Smooth muscle cell of the pulmonary artery (primary cell): ENCODE measurements at places on chromosomes 12 and 14. TPM values are rescaled to one million over a fixed set of nuclear protein-coding genes. Genes with fewer than 3 reads are reported as not detected.

The GDF3 gene
- not detected in 2 replicates for total RNA-seq

The PUS1 gene
- 7.4 and 15.7 TPM in 2 replicates for total RNA-seq

The KRT8 gene
- total RNA-seq, result 9.3 and 32.5 TPM in 2 replicates

The CLEC12A gene
- total RNA-seq, result not detected in 2 replicates

The KRT85 gene
- not detected in 2 replicates for total RNA-seq

The OLR1 gene
- total RNA-seq, result 0.33 TPM in 1 of 2 replicates, not detected in the other

The UBR7 gene
- 20.6 and 23.8 TPM in 2 replicates for total RNA-seq

The KRT3 gene
- total RNA-seq, result not detected in 2 replicates

The TAOK3 gene
- 34.1 and 46.1 TPM in 2 replicates for total RNA-seq

The LRRC43 gene
- total RNA-seq, result 0.83 and 1.2 TPM in 2 replicates

The KRT72 gene
- not detected in 2 replicates for total RNA-seq

The VDR gene
- 13.0 and 13.6 TPM in 2 replicates for total RNA-seq

The KRT7 gene
- 15.0 and 16.4 TPM in 2 replicates for total RNA-seq

The FBRSL1 gene
- total RNA-seq, result 3.1 and 7.1 TPM in 2 replicates

The CD9 gene
- total RNA-seq, result 364 and 415 TPM in 2 replicates

The PELI2 gene
- 7.6 and 12.8 TPM in 2 replicates for total RNA-seq

The TMEM121 gene
- 8.9 and 13.0 TPM in 2 replicates for total RNA-seq

The KLRF1 gene
- not detected in 2 replicates for total RNA-seq

The KRT83 gene
- not detected in 2 replicates for total RNA-seq

The CD163L1 gene
- total RNA-seq, result 0.43 and 2.6 TPM in 2 replicates

The IL22 gene
- total RNA-seq, result not detected in 2 replicates

The GPX2 gene
- not detected in 2 replicates for total RNA-seq

The SLC25A47 gene
- 0.07 TPM in 1 of 2 replicates, not detected in the other for total RNA-seq

The HOXC9 gene
- total RNA-seq, result 0.40 and 1.8 TPM in 2 replicates

The ALG10 gene
- 7.1 and 9.2 TPM in 2 replicates for total RNA-seq

The PCED1B gene
- 0.46 and 1.4 TPM in 2 replicates for total RNA-seq

The WDR20 gene
- total RNA-seq, result 14.8 and 16.6 TPM in 2 replicates

The LRP6 gene
- 56.1 and 78.6 TPM in 2 replicates for total RNA-seq

The HELB gene
- total RNA-seq, result 2.2 and 5.0 TPM in 2 replicates

The CCDC177 gene
- total RNA-seq, result not detected in 2 replicates

The CIROP gene
- 0.13 TPM in 1 of 2 replicates, not detected in the other for total RNA-seq

The STAC3 gene
- 0.26 and 0.33 TPM in 2 replicates for total RNA-seq

The MUCL1 gene
- not detected in 2 replicates for total RNA-seq

The IQSEC3 gene
- 0.07 and 0.17 TPM in 2 replicates for total RNA-seq

The RBP5 gene
- not detected in 2 replicates for total RNA-seq

The C14orf119 gene
- 58.3 and 60.9 TPM in 2 replicates for total RNA-seq

The KCNH3 gene
- 0.26 and 0.33 TPM in 2 replicates for total RNA-seq

The PLA2G1B gene
- not detected in 2 replicates for total RNA-seq

The TAMALIN gene
- 2.7 and 5.0 TPM in 2 replicates for total RNA-seq

The DCAF5 gene
- total RNA-seq, result 22.7 and 23.1 TPM in 2 replicates

The ADAM21 gene
- total RNA-seq, result 0.86 and 1.4 TPM in 2 replicates

The CCDC38 gene
- not detected in 2 replicates for total RNA-seq
